ENCODE measurements at places on chromosomes 11 and 22.

DNA sequence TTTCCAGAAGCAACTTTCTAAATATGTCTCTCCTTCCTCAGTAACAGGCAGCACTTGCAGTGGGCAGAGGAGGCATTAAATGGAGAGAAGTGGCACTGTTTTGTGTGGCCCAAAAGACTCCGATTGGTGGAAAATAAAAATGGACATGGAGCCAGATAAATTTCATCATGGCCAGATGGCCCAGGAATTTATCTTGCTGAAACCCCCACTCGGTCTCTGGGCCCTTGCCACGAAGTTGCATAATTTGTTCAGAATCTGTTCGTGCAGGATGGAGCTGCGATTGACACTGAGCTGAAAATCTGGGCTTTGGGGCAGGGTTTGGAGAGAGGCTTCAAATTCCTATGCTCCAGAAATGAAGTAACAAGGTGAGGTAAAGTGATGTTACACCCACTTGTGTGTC is 65.5 kb downstream of the C11orf91 start:
- DNase-seq, result peak; percentile 87

- no peak for DNase-seq
Observed at GRCh38 chr22:21042978-21043859, 2.5 kb upstream of the LRRC74B start.

DNA sequence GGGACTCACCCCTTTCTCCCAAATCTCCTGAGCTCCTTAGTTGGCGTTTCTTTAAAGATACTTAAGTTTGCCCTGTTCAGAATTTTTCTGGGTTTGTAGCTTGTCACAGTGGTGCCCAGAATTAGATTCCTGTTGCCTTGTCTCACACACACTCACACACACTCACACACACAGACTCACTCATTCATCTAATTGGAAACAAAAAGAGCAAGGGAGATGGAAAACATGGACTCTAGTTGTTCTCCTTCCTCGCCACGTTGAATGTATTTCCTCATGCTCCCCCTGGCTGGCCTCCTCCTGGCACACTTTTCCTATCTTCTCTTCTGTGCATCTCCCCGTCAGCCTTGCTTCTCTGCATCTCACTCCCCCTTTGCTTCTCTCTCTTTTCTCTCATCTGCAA is 752.3 kb downstream of the NTM start:
- DNase-seq, result peak; percentile 38

GRCh38 chr22:42865536-42865935 is 8.5 kb upstream of the ARFGAP3 start:
- DNase-seq, result no peak

- DNase-seq, result peak; percentile 67
Observed at GRCh38 chr22:42661985-42662831, 13.0 kb upstream of the CYB5R3 start.

GRCh38 chr11:61377461-61378160 is 14.8 kb upstream of the TMEM216 start:
- DNase-seq, result no peak

- peak; percentile 80 for DNase-seq
Observed at GRCh38 chr11:66936311-66936711, 21.9 kb downstream of the PC start.

DNA sequence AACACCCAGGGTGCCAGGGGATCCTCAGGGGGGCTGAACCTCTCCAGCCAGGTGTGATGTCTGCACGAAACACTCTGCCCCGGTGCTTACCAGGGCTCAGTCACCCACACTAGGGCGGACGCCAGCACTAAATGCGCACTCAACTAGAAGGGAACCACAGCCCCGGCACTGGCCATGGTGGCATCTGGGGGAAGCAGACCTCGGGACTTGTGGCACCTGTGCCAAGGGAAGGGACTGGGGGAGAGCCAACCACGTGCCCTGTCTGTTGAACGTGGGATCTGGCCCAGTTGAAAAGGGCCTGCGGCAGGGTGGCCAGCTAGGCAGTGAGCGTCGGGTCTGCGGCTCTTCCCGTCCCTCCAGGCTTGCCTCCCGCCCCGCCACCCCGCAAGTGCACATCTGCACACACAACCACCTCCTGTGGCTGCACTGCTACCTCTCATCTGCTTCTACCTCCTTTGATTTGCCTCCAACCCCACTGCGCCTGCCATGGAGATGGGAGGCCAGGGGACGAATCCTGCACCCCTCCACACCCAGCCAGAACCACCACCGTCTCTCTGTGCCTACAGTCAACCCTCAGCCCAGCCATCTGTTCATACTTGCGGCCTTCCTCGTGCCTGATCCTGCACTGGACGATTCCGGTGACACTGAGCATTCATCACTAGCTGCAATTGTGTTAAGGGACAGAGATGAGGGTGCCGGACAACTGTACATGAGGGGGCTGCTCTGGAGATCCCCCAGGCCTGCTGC is 15.0 kb upstream of the MOB2 start:
- no peak for DNase-seq

DNA sequence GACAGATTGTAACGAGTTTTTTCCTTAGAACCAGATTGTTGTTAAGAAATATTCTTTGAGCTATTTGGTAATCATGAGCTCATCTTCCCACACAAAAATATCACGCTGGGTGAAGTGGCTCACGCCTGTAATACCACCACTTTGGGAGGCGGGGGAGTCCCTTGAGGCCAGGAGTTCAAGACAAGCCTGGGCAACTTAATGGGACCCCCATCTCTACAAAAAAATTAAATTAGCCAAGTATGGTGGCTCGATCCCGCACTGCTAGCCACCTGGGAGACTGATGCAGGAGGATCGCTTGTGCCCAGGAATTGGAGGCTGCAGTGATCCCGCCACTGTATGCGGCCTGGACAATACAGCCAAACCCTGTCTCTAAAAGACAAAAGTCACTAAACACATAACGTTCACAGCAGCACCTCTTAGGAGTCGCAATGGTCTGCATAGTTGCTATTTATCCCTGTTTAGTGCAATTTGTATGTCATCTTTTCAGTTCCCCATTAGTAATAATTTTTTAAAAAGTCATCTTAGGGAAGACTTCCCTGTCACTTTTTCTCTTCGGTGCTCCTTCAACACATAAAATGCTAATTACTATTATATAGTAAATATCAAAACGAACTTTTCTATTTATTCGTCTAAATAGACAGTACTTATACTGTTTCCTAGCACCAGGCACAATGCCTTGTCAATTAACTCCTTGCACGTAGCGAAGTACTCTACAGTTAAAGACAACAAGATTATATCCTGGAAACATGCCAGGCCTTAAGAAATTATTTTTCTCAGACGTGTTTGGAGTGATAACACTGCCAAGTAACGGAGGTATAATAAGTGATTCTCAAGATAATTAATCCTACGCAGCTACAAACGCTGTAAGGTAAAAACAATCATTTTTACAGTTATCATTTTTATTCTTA is 1.1 kb downstream of the ST13 start:
- DNase-seq, result no peak

- DNase-seq, result no peak
Observed at GRCh38 chr11:118304568-118305248, at the start of gene CD3E. Gene CD3E, plus strand, starts transcription at chr11:118304730. Its CDS starts 223 bp downstream, at chr11:118304953.

GRCh38 chr11:86930957-86931547 is 24.1 kb downstream of the FZD4 start:
- peak; percentile 61 for DNase-seq

DNA sequence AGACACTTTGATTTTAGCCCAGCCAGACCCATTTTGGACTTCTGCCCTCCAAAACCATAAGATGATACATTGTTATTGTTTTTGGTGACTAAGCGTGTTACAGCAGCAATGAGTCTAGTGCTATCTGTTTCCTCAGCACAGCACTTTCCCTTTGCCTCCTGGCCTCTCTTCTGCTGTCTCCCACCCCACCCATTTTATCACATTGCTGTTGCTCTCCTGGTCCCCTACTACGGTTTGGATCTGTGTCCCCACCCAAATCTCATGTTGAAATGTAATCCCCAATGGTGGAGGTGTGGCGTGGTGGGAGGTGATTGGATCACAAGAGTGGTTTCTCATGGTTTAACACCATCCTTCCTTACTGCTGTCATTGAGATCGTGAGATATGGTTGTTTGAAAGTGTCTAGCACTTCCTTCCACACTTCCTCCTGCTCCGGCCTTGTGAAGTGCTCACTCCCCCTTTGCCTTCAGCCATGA is 59.8 kb upstream of the CD82 start:
- DNase-seq, result peak; percentile 43

GRCh38 chr11:65958774-65959420 is 2.6 kb upstream of the SART1 start:
- DNase-seq, result no peak

DNA sequence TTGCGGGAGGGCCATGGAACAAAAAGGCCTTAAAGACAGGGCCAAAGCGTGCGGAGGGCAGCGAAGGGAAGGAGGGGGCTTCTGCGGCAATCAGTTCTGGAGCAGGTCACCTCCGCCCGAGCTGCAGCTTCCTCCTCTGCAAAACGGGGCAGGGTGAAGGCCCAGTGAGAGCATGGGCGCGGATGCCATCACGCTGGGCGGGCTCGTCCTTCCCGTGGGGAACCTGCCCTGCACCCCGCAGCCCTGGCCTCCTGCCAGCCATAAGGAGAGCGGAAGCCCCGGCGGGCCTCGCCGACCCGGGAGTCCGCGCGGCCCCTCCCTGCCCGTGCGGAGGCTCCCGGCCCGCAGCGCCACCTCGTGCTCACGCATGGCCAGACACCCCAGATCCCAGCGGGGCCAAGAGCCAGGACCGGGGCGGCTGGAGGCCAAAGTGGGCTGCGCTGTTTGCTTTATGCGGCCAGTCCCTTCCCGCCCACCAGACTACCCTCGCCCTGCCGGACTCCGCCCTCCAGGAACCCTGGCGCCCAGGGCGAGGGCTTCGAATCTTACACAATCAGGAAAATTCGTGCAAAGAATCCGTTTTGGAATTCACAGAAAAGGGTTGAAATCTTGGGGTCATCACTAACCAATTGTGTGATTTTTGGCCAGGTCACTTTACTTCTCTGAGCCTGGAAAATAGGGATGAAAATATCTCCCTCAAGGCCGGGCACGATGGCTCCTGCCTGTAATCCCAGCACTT is 16.1 kb downstream of the TSKU start:
- DNase-seq, result peak; percentile 63

DNA sequence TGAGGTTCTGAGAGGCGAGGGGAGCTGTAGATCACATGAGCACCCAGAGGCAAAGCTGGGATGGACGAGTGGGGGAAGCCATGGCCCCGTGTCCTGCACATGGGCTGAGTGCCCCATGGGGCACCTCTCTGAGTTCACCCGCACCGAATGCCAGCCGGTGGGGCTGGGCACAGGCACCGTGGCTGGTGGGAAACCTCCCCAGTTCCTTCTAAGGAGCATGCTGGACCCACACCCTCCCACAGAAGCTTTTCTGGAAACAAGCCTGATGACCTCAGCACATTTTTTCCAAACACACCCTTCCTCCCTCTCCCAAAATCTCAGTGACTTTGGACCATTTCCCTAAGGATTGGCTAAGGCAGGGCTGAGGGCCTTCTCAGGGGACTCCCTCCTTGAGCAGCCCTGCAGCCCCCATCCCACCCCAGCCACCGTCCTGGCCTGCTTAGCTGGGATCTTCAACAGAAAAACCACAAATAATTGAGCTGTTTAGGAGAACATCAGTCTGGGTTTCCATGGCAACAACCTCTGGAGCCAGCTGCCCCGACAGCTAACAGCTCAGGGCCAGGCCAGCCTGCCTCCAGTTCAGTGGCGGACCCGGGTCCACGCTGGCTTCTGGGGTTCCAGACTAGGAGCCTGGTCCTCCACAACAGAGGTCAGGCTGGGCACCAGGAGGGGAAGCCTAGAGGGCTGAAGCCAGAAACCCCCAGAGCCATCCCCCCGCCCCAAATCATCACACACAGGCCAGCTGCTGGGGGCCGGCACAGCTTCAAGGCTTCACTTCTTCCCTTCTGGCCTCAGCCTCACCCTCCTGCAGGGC is 18.1 kb upstream of the LINC01488 start:
- peak; percentile 75 for DNase-seq

DNA sequence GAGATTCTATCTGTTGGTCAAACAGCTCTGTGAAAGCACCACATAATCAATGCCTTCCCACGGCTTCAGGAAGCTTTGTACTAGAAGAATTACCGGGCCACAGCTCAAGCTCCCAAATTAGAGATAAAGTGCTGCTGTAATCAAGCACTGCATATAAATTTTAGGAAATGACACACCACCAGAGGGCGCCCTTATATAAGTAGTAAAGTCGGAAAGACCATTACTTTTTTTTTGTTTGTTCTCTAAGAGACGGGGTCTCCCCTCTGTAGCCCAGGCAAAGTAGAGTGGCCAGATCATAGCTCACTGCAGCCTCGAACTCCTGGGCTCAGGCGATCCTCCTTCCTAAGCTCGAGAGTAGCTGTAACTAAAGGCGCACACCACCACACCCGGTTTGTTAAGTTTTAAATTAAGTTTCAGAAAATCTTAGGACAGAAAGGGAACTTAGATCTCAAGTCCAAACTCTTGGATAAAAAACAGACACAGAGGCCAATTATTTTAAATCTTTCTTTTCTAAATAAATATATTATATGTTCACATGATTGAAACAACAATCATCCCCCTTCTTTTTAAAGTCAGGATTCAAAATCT is 32.6 kb downstream of the PRCP start:
- peak; percentile 70 for DNase-seq

- DNase-seq, result peak; percentile 29
Observed at GRCh38 chr11:61362542-61362875, 335 bp downstream of the TMEM138 start.

GRCh38 chr11:100687630-100688395 is 725 bp downstream of the ARHGAP42 start:
- peak; percentile 78 for DNase-seq

- no peak for DNase-seq
Observed at GRCh38 chr11:57305523-57305922, 19.2 kb downstream of the TNKS1BP1 start.

DNA sequence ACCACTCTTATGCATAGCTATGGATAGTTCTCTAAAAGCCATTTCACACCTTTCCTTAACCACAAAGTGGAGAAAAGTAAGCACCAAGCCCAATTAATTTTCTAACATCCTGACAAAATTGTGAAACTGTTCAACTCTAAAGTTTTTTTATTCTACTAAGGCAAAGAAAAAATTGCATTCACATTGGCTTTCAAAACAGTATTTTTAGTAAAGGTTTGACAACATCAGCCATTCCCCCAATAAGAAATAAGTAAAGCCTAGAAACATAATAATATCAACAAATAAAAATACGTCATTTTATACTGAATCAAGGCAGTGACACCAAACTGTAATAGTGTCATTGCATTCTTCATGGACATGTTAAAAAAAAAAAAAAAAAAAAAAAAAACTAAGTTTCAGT is 11.1 kb downstream of the FAM168A start:
- DNase-seq, result no peak

- no peak for DNase-seq
Observed at GRCh38 chr11:827146-827896, 398 bp upstream of the CRACR2B start.

GRCh38 chr22:36065775-36066544 is 37.3 kb upstream of the RBFOX2 start:
- peak; percentile 96 for DNase-seq

DNA sequence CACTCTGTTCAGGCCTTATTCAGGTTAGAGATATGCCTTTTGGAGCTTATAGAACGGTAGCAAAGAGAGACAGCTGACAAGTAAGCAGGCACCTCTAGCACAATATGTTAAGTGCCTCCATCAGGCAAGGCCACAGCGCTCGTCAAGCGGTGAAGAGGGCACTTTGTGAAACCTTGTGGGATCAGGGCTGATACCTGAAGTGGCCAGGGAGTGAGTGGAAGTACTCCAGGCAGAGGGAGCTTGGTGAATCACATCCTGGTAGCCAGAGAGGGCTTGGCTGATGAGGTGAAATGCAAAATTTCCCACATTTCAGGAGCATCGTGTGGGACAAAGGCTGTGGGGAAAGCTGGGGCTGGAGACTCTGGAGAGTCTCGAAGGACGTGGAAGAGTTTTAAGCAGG is 87.4 kb downstream of the PKNOX2 start:
- DNase-seq, result no peak
